ENCODE measurements at places on chromosomes 2 and 18.

DNA sequence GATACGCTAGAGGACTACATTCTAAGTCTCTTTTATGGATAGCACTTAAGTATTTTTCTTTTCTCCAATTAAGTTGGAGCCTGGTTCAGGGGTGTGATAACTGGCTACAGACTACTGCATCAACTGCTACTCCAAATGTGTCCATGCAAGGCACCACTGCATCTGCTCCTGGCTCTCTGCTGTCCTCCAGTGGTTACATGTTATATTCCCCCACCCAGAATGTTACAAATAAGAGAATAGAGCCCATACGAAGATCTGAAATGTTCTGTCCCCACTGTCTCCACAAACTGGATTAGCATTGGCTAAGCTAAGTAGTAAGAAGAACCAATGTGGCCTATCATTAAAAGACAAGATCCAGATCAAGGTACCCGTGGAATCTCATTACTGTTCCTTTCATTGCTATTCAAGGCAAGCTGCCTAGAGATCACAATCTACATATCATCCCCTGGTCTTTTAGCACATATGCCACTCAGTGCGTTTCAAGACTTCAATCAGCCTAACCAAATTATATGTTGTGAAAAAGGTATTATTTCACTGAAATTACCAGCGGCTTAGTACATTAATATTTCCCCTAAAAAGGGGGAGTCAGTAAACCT, 308.3 kb upstream of the SLC8A1 start:
- DNase-seq: no peak

GRCh38 chr18:49016648-49017539, 66.1 kb upstream of the SMAD7 start:
- DNase-seq: no peak

- no peak for DNase-seq
These were observed 36.4 kb downstream of the RAMP1 start for GRCh38 chr2:237895544-237896506.

DNA sequence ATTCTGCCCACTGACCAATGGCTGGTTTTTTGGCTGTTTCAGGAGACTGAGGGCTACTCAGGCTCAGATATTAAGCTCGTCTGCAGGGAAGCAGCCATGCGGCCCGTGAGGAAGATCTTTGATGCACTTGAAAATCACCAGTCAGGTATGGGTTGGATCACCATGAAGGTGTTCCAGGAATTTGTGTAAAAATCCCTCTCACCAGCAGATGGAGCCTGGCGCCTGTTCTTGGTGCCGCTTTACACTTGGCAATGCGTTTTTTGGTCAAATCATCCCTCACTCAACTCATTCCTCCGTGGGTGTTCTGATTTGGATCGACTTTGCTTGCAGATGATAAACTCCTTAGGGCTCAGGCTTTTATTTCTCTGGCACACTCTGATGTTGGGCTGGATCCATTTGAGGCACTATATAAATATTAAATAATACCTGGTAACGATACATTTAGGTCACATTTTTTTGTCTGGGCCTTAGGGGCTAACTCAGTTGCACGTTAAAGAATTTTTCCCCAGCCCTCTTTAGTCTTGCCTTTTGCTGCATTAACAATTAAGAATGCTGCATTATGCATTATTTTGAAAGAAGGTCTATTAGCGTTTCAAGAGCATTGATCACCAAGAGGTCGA, 50.0 kb downstream of the HDHD2 start:
- DNase-seq: no peak

DNA sequence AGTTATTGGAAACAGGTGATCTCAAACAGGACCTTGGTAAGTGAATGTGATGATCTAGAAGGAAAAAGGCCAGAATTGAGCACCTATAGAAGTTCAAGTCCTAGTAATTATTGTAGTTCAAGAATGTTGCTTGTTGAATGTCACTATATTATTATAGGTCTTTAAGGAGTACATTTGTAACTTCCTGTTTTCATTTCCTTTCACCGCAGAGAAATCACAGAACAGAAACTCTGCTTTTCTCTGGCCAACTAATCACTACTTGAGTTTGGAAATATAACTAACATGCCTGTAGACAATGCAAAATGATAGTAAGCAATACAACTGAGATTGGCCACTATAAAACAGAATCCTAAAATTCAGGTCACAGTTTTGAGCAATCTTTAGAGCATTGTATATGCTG, 61.8 kb upstream of the EFEMP1 start:
- DNase-seq: no peak

Data from esophagus squamous epithelium (tissue), 5 donors.